Activated CD4-positive, alpha-beta T cell treated with anti-CD3 and anti-CD28 coated beads, Interleukin-2, amount 50 U/mL, for 4 hours (primary cell): ENCODE measurements at places on chromosomes 3 and 15.

- DNase-seq = no peak
Measured at GRCh38 chr3:60998858-60999257, 252.4 kb downstream of the FHIT start.

DNA sequence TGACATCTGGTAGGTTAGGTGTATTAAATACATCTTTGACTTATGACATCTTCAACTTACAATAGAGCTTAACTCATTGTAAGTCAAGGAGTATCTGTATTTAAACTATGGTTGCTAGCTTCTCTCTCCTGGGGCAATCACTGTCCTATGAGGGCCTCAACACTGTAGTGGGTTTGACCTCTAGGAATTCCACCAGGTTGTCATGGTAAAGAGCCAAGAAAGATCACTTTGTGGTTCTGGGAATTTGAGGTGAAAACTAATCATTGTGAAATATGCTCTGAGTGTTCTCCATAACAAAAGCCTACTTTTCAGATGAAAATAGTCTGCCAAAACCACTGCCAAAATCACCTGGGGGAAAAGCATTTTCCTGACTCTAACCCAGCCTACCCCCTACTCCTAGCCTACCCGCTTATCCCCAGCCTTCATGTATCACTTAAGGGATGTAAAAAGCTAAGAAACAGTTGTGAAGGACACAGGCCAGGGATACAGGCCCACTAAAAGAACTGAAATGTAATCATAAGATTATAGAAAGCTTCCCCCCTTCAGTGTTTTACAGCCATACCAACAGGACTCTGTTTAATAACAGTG lies 723.8 kb downstream of the MECOM start:
- DNase-seq = no peak

GRCh38 chr15:78418686-78419085 lies 19.3 kb upstream of the IREB2 start:
- no peak for DNase-seq

DNA sequence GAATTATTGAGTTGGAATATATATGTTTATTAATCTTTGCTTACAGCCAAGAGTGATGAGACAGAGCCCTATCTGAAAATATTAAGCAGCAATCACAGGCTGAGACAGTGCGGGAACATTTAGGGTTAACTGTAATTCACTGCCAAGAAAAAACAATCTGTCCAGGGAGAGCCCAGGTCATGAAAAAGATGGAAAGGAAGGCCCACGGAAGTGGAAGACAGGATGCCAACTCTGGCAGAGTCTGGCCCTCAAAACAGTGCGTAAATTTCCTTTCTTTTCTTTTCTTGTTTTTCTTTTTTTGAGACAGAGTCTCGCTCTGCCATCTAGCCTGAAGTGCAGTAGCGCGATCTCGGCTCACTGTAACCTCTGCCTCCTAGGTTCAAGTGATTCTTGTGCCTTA lies 67.6 kb downstream of the SUMF1 start:
- DNase-seq = no peak

DNA sequence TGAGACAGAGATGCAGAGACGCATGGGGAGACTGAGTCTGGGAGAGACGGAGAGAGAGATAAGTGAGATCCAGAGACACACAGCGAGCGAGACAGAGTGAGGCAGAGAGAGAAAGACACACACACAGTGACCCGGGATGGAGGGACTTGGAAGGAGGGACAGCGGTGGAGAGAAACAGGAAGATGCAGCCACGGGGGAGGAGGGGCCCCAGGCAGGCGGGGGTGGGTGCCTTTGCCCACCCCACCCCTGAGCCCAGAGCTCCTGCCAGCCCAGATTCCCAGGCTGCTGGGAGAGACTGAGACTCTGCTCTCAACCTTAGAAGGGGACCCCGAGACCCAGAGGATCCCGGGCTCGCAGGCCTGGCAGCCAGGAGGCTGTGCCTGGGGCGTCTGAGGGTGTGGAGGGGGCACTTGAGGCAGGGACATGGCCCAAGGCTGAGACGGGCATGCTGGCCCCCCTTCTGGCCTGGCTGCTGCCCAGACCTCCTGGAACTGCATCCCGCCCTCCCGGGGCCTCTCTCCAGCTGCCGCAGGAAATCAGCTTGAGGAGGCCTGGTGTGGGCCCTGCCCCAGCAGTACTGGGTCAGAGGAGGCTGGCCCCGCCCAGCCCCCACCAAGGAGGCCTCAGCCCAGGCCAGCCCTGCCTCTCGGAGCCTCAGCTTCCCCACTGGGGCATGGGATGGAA lies 18.1 kb downstream of the H1-8 start:
- no peak for DNase-seq

DNA sequence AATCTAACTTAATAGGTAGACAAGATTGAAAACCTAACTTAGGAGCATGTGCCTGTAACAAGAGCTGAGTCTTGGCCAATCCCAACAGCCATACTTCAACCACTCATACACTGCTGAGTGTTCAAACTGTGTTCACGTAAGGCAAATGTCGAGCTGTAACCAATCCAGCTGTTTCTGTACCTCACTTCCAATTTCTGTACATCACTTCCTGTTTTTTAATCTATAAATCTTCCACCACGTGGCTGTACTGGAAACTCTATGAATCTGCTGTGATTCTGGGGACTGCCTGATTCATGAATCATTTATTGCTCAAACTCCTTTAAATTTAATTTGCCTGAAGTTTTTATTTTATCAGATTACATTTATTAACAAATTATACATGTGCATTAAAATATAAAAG lies 44.6 kb upstream of the NEDD4 start:
- peak; percentile 3 for DNase-seq

- DNase-seq = no peak
Measured at GRCh38 chr3:87370007-87370406, 93.6 kb upstream of the POU1F1 start.

- DNase-seq = no peak
Measured at GRCh38 chr3:33420966-33421365, 19.2 kb downstream of the UBP1 start.
